H9 (cell line): ENCODE measurements at places on chromosomes 5 and 9. TPM values are rescaled to one million over a fixed set of nuclear protein-coding genes. Genes with fewer than 3 reads are reported as not detected.

DNA sequence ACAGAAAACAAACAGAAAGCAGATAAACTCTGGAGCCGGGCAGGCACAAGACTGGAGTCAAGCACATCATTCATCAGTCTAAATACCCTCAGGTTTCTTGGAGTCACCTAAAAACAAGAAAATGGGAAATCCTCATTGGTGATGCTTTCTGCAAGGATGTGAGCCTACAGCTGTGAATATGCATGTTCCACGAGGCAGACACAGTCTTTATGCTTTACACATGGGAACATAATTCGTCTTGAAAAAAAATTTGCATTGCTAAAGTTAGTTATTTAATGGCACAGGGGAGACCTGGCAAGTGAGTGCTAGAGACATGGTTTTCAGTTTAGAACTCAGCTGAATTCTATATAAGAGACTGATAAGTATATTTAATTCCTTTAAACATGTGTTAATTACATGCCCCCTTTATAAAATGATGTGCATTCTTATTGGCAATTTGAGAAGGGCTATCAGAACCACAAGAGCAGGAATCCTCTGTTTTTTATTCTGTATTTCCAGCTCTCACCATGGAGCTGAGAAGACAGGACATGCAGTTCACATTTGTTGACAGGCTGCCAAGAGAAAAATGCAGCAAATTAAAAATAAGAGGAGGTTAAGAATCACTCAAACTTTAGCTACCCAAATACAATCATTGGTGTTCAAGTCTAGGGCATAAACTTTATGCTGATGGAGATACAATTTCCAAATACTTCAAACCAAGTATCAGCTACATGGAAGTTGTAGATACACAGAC lies 438.0 kb upstream of the MPDZ start:
- peaks cover 3% of the 10 kb centered on the region for H3K4me1 ChIP-seq
- no peak for DNase-seq
- no peak overlapping the region for H3K27ac ChIP-seq
- no peaks in the 10 kb centered on the region for H3K36me3 ChIP-seq
- no peaks in the 10 kb centered on the region for H3K27me3 ChIP-seq
- H3K4me3 ChIP-seq: no peak overlapping the region

- no peak for DNase-seq
- no peak overlapping the region for H3K4me3 ChIP-seq
- no peak overlapping the region for H3K27ac ChIP-seq
- peaks cover 23% of the 10 kb centered on the region for H3K4me1 ChIP-seq
Observed at GRCh38 chr5:76521240-76521758, 101.9 kb downstream of the F2RL2 start.

EQTN gene
- total RNA-seq: not detected in 2 replicates

GRCh38 chr5:134554319-134555222 lies 29.1 kb downstream of the JADE2 start:
- H3K27ac ChIP-seq: no peak overlapping the region
- H3K27me3 ChIP-seq: no peaks in the 10 kb centered on the region
- H3K4me1 ChIP-seq: no peaks in the 10 kb centered on the region; the same call in 1 of the 2 replicates
- H3K4me3 ChIP-seq: no peak overlapping the region

PCDHB16 gene
- total RNA-seq: 6.5 and 8.0 TPM in 2 replicates

DNA sequence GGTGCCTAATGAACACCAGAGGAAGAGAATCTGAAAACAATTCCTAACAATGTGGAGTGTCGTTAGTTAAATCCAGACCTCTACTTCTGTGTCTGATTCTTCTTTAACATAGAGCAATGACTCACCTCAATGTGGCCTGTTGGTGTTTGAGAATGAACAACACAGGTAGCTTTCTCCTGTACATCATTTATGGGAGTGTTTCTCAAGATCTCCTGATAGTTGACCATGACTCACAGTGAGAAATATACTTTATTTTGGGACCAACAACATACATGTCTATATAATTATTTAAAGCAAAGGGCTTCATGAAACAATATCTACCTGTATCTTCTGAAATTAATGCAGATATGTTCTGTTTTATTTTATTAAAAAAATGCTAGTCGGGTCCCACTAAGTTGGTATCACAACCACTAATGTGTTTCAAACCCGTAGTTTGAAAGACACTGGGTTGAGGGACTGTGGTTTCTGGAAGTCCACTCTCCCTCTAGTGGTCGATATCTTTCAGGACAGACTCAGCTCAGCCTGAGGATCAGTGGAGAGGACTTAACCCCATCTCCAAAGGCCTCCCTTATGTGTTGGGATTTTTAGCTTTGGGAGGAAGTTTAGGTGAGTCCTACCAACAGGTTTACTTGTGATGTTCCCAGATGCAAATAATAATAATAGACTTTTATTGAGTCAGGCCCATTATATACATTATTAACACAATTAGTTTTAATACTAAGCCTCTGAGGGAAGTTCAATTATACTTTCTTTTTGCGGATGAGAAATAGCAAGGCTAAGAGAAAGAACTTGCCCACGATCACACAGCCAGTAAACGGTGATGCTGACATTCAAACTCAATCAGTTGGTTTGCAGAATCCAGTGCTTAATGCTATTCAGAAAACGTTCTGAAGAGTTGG lies 70.0 kb upstream of the KLF9 start:
- H3K27me3 ChIP-seq: no peaks in the 10 kb centered on the region
- H3K27ac ChIP-seq: no peak overlapping the region
- no peaks in the 10 kb centered on the region for H3K36me3 ChIP-seq
- peak; percentile 58 for DNase-seq
- no peak overlapping the region for H3K4me3 ChIP-seq

DNA sequence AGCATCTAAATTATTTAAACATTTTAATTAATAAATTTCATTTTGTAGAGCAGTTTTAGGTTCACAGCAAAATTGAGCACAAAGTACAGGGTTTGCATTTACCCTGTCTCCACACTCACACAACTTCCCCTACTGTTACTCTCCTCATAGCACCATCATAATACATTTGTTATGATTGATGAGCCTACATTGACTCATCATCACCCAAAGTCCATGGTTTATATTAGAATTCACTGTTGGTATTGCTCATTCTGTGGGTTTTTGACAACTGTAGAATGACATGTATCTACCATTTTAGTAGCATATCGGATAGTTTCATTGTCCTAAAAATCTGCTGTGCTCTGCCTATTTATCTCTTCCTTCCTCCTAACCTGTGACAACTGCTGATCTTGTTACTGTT lies 411.1 kb upstream of the MPDZ start:
- H3K27ac ChIP-seq: no peak overlapping the region
- no peak for DNase-seq
- H3K27me3 ChIP-seq: no peaks in the 10 kb centered on the region

DNA sequence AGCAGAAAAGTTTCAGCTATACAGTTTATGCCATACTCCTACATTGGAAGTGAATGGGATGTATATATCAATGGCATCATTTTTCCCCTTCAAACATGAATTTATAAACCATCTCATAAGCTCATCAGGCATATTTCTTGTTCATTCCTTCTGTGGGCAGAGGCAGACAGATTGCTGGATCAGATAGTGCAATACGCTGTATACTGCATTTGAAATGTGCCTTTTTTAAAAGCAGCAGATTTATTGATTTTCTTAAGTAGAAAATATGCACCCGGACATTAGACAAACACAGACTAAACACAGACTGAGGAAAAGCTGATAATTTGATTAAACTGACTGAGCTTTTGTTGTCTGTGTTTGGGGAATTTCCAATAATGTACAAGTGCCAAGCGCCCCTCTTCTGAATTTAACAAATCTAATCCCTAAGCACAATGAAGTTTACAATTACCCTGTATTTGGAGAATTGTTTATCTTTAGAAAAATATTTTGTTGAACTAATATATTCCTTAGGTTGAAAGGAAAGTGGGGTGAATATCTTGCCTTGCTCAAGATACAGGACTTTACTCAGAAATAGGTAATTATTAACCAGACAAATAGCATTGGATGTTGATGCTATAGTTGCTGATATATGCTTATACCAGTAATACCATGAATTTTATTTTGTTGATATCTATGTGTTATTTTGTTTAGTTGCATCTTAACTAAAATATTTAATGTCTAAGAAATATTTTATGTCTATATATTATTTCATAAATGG lies 566.6 kb upstream of the MEF2C start:
- H3K4me1 ChIP-seq: peaks cover 2% of the 10 kb centered on the region; the same call in 1 of the 2 replicates
- H3K36me3 ChIP-seq: no peaks in the 10 kb centered on the region
- H3K27me3 ChIP-seq: no peaks in the 10 kb centered on the region
- H3K27ac ChIP-seq: no peak overlapping the region
- DNase-seq: no peak

DNA sequence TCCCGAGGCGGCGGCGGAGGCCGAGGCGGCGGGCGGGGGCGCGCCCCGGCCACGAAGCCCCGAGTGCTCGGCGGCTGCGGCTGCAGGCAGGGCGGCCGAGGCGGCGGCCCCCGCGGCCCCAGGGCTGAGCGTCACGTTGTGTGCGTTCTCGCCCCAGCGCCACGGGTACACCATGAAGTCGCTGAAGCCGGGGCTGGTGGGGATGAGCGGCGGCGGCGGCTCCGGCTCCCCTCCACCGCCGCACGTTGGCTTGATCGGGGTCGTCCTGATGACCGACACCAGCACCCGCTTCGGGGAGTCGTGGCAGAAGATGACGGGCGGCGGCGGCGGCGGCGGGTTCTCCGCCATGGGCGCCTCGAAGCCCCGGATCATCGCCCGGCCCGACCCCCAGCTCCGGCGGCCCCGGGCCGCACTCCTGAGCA lies 498 bp downstream of the ZNF367 start:
- H3K36me3 ChIP-seq: no peaks in the 10 kb centered on the region
- H3K4me3 ChIP-seq: peak overlapping the region; percentile 89
- no peaks in the 10 kb centered on the region for H3K27me3 ChIP-seq
- no peak overlapping the region for H3K27ac ChIP-seq
- no peaks in the 10 kb centered on the region; the same call in 1 of the 2 replicates for H3K4me1 ChIP-seq

ELAVL2 gene
- total RNA-seq: 16.8 and 19.9 TPM in 2 replicates

CNTLN gene
- total RNA-seq: 13.7 and 15.0 TPM in 2 replicates

FAM120AOS gene
- total RNA-seq: 53.6 and 53.7 TPM in 2 replicates

- no peaks in the 10 kb centered on the region for H3K36me3 ChIP-seq
- no peak overlapping the region for H3K27ac ChIP-seq
- no peaks in the 10 kb centered on the region for H3K27me3 ChIP-seq
- H3K4me1 ChIP-seq: no peaks in the 10 kb centered on the region; the same call in 1 of the 2 replicates
Observed at GRCh38 chr5:52920929-52921328, 68.2 kb upstream of the ITGA2 start.

CCDC192 gene
- 0.22 TPM in 1 of 2 replicates, not detected in the other for total RNA-seq

PALM2AKAP2 gene
- 3.6 and 4.0 TPM in 2 replicates for total RNA-seq

GRCh38 chr5:73388740-73389139 lies 59.8 kb downstream of the FOXD1 start:
- H3K4me1 ChIP-seq: no peaks in the 10 kb centered on the region
- DNase-seq: no peak
- no peaks in the 10 kb centered on the region for H3K27me3 ChIP-seq

CER1 gene
- total RNA-seq: 22.3 and 24.3 TPM in 2 replicates

SLCO6A1 gene
- total RNA-seq: 0.46 and 0.77 TPM in 2 replicates

WNT8A gene
- total RNA-seq: 0.26 and 0.33 TPM in 2 replicates

DNA sequence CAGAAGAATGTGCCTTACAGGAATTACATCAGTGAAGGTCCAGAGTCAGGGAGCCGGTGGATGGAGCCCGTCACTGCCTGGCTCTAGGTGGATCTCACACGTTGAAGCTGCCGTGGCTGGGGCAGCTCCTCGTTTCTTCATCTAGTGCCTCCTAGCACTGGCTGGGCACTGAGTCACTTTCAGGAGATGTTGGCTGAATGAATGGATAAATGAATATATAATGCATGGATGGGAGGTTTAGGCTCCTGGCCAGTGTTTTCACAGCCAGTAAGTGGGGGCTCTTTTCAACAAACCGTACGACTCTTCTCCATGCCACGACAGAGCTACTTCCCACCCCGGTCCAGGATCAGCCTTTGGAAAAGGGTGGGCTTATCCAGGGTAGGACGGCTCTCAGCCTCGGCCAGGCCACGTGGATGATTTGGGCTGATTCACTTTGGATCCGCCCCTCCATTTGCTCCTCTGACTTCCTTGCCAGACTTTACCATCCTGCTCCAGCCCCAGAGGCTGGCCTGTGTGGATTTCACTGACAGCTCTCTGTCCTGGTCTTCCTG lies 1.3 kb upstream of the SH3PXD2B start:
- H3K36me3 ChIP-seq: peaks cover 10% of the 10 kb centered on the region
- H3K4me3 ChIP-seq: no peak overlapping the region
- H3K4me1 ChIP-seq: 0 out of 2 replicates have a peak, but pooled peaks cover 2% of the 10 kb centered on the region
- H3K27ac ChIP-seq: no peak overlapping the region
- DNase-seq: peak; percentile 67

GRCh38 chr5:387491-388265 lies 55.3 kb upstream of the EXOC3 start:
- no peaks in the 10 kb centered on the region; the same call in 1 of the 2 replicates for H3K27me3 ChIP-seq
- no peak for DNase-seq
- no peak overlapping the region for H3K27ac ChIP-seq
- H3K4me1 ChIP-seq: no peaks in the 10 kb centered on the region
- H3K36me3 ChIP-seq: 0 out of 2 replicates have a peak, but pooled peaks cover 7% of the 10 kb centered on the region

FAM153A gene
- total RNA-seq: 0.70 and 1.2 TPM in 2 replicates

ZNF883 gene
- total RNA-seq: 10.7 and 13.2 TPM in 2 replicates

TBCA gene
- 326 and 330 TPM in 2 replicates for total RNA-seq

ZFP2 gene
- 0.37 and 0.52 TPM in 2 replicates for total RNA-seq

CTSL gene
- total RNA-seq: 28.9 and 33.4 TPM in 2 replicates

DNA sequence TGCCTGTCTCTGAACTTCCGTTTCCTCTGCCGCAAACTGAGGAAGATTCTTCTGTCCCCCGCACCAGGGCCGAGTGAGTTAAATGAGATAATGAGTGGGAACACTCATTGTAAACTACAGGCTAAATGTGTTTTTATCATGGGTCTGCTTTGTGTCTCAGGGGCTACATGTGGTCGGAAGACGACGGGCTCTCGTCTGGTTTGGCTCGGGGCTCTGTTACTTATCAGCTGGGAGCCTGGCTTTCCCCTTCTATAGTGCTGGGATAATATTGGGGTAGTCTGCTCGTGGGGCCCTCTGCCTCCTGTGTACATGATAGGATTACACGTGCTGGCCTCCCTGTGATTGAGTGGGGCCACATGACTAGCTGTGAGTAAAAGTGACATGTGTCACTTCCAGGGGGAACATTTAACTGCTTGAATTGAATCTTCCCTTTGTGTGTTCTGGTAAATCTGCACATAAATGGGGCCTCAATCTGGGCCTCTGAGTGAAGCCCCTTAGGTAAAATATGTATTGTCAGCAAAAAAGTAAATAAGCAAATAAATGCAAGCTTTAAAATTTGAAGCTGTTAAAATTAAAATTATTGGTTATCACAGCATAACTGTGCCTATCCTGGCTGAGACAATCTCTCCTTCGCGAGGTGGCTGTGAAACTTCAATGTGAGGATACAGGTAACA lies 86.9 kb upstream of the SH3PXD2B start:
- H3K27me3 ChIP-seq: no peaks in the 10 kb centered on the region
- no peaks in the 10 kb centered on the region; the same call in 1 of the 2 replicates for H3K4me1 ChIP-seq
- H3K27ac ChIP-seq: no peak overlapping the region
- no peak overlapping the region for H3K4me3 ChIP-seq
- no peaks in the 10 kb centered on the region for H3K36me3 ChIP-seq

IDNK gene
- total RNA-seq: 0.59 and 1.4 TPM in 2 replicates

- H3K27ac ChIP-seq: no peak overlapping the region
- H3K27me3 ChIP-seq: no peaks in the 10 kb centered on the region
- DNase-seq: no peak
- no peak overlapping the region for H3K4me3 ChIP-seq
Observed at GRCh38 chr5:79005151-79005550, 20.0 kb upstream of the ARSB start.
